ENCODE measurements at places on chromosomes 1 and 21.

DNA sequence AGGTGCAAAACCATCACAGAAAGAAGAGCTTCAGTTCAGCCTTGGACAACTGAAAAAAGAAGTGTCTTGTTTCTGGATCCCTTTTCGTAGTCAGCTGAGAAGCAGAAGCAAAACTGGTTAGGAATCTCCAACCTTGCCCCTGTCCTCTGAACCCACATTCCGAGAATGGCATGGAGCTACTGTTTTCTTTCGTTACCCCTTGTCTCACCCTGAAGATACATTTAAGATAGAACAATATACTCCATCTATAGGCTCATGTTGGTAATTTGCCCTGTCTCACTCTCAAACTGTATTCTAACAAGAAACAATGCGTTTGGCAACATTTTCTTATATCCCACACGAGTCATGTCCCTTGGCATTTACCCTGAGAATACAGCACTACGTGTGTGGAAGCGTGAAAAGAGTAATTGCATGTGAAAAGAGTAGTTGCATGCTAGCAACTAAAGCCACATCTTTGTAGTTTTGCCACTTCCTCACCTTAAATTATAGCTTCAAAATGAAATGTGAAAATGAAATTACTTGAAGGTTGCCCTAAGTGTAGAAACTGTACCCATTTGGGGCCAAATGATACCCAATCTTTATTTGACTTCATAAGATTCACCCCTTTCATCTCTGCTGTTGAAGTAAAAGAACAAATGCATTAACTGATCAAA lies 5.3 kb downstream of the SLAMF7 start:
- no peak for DNase-seq

DNA sequence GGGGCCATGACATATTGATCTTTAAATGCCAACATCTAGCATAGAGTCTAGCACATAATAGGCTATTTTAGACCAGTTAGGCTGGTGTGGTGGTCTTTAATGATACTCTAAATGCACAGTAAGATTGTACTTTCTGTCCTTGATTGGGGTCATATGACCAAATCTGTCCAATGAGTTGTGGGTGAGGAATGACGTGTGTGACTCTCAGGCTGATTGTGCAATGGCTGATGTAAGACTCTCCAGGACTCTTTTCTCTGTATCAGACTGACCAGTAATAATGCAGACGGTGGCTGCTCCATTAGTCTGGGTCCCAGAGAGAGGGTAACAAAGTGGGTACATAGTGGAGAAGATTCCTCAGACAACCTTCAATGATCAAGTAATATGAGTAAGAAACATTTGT lies 541.6 kb upstream of the CAMK1G start:
- DNase-seq, result no peak

DNA sequence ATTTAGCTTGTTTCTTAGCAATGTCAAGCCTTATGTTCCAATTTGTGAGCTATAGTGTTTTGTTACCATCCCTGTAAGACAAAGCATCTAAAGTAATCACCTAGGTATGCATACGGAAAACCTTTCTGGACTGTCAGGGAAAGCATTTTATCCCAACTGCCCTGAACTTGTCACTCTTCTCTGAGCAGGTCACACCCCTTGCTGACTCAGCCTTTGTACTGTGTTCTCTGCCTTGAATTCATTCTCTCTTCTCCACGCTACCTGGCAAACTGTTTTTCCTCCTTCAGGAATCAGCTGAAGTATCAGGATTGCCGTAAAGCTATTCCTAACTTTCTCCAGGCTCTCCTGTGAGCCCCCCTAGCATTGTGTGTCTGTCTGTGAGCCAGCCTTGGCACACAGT lies 54.2 kb downstream of the PBX1 start:
- no peak for DNase-seq

DNA sequence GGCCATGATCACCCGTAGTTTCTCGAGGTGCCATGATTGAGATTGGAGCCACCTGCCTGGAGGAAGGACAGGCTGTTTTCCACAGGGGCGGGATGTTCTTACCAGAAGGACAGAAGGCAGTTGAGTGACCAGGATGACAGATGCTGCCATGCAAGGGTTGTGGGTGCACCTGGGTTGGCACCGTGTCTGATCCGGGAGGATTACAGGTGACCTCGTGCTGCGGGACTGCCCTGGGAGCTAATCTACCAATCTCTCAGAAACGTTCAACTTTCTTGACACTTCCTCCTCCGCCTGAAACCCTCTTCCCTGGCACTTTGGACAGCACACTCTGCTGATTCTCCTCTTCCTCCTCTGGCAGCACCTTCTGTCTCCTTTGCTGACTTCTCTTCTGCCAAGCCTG lies 13.8 kb upstream of the SLC6A9 start:
- no peak for DNase-seq

DNA sequence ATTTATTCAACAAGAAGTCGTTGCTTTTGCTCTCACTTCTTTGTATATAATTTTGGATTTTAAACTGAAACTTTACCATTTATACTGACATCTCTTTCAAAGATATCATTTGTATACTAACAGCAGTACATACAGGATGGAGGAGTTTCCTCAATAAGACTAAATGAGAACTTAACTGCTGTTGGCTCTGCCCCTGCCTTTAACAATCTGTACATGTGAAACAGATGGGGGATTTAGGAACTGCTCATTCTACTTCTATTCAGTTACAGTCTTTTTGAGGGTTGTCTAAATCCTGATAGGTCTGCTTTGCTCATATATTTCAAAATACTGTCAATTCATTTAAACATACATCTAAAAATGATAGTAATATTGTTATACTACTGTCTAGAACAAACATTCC lies 663.2 kb downstream of the ADGRL2 start:
- no peak for DNase-seq

DNA sequence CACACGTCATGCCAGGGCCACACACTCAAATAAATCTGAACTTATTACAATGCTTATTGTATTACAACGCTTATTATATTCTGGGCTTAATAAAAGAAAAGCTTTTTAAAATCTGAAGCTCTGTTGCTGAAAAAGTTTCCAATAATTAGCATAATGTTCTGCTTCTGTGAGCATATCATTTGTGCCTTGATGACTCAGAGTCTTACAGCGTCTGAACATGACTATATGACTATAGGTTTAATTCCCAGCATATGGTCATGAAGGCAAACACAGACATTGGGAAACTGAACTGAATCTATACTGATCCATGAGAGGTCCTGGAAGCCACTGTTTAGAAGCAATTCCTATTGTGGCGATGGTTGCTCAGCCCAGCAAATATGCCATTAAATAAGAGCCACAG lies 66.3 kb downstream of the SIM2 start:
- DNase-seq, result no peak

DNA sequence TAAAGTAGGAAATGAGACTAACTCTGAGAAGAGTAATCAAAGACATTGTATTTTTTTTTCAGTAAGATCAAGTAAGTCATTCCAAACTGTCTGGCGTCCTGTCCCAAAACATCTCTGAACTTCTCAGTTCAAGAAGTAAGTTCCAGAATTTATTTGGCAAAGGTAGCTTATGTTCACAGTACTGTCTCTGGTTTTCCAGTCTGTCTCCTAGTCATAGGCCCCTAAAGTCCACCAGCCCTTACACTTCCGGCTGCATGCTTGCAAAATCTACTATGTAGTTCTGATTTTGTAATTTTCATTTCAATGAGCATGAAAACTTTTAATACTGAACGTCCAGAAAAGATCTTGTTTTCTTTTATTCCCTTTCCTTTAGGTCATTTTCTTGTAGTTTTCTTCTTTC lies 61.4 kb upstream of the S1PR1 start:
- no peak for DNase-seq

GRCh38 chr1:9780554-9781110 lies 43.1 kb downstream of the CLSTN1 start:
- DNase-seq, result no peak

DNA sequence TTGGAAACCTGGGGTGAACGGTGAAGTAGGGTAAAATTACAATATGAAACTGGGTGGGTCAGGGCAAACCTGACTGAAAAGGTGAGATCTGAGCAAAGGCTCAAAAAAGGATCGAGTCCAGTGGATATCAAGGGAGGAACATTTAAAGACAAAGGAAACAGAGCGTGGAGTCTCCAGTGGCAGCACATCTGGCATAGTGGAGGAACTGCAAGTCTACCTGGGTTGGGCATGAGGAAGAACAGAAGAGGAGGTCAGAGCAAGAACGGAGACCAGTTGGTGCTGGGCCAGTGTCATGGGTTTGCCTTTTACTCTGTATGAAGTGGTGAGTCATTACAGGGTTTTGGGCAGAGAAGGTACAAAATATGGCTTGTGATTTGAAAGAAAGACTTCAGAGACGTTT lies 163.7 kb downstream of the NTPCR start:
- no peak for DNase-seq

DNA sequence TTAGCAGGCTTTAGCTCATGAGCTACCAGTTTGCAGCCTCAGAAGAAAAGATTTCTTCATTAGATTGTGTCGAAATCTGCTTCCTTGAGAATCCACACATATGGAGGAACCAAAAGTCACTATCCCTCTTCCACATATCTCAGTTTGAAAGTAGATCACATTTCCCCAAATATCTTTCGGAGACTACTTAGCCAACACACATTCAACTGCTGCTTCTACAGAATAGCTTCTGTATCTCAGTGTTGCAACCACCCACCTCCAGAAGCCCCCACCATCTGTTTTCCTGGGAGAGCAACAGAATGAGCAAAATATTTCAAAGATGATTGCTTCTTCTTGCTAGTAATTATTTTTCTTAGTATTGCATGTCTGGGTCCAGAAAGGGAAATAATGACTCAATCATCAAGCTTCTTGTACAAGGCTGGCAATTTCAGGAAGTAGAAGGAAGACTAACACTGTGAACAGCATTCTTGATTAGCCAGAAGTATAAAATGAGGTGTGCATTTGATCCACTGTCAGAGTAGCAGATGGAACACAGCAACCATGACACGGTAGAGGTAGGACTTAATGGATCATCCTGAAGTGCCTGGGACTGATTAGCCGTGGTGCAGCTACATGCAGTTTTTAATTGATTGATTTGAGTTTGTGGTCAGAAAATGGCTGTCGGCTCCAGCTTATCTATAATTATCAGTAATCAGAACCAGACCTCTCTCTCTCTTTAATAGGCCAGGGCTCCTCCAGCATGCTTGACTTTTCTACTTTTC lies 24.9 kb downstream of the ZC3H11B start:
- DNase-seq, result no peak

DNA sequence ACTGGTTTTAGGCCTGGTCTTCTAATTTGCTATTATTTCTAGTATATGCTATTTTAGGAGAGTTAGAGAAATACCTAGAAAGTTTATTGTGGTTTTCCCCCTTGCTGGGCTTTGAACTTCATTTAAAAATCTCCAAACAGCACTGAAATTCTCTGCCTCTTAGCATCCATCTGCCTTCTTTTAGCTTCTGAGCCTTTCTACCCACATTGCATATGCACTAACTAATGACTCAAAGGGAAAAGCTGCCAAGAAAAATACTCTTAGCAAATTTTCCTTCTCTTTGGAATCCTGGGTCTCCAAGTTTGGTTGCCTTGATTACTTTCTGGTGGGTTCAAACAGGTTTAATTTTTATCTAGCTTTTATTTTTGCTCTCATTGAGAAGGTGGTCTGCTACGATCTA lies 408.4 kb upstream of the PTBP2 start:
- no peak for DNase-seq

DNA sequence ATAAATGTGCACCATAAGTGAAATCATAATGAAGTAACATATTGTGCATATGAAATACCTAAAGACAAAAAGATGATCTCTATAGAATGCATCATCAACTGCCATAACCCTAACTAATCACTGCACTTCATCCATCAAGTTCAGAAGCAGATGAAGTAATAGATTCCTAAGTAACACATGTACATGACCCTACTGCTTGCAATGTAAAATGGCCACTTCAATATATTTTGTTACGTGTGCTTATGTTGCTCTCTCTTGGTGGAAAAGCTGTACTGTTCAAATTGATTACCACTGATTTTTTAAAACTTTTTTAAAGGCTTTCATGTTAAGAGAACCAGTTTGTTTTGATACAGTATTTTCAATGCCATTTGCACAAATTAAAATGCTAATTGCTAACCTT lies 141.8 kb downstream of the TTLL7 start:
- no peak for DNase-seq

GRCh38 chr1:228268881-228269265 lies 61.0 kb downstream of the OBSCN start:
- DNase-seq, result no peak

GRCh38 chr1:232983375-232983774 lies 33.0 kb downstream of the NTPCR start:
- no peak for DNase-seq

DNA sequence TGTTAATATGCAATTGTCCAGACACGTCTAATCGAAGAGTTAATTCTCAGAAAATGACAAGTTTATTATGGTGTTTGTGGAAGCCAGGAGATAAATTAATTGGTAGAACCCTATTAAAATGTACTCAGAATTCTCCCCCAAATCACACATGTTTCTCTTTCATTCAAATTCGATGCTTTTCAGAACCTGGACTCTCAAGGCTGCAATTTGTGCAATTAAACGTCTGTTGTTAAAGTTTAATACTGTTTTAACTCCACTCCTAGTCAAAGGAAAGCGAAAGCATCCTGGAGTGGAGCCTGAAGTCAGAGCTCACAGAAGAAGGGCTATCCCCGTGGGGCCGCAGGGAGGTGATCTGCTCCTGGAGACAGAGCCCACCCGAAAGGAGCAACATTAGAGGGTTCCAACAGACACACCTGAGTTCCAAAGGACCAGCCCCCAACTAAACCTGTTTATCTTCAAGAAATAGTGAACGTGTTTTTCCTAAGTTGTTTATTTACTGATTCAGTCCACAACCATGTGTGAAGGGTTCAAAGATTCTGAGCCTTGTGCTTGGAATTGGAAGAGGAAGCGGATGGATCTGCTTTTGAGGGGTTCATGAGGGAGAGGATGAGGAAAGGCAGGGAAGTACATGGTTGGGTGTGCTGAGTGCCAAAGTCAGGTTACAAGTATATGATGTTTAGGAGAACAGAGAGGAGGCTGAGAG lies 68.0 kb upstream of the AKT3 start:
- DNase-seq, result no peak

- no peak for DNase-seq
Observed at GRCh38 chr1:234603221-234604204, 6.5 kb downstream of the IRF2BP2 start.

DNA sequence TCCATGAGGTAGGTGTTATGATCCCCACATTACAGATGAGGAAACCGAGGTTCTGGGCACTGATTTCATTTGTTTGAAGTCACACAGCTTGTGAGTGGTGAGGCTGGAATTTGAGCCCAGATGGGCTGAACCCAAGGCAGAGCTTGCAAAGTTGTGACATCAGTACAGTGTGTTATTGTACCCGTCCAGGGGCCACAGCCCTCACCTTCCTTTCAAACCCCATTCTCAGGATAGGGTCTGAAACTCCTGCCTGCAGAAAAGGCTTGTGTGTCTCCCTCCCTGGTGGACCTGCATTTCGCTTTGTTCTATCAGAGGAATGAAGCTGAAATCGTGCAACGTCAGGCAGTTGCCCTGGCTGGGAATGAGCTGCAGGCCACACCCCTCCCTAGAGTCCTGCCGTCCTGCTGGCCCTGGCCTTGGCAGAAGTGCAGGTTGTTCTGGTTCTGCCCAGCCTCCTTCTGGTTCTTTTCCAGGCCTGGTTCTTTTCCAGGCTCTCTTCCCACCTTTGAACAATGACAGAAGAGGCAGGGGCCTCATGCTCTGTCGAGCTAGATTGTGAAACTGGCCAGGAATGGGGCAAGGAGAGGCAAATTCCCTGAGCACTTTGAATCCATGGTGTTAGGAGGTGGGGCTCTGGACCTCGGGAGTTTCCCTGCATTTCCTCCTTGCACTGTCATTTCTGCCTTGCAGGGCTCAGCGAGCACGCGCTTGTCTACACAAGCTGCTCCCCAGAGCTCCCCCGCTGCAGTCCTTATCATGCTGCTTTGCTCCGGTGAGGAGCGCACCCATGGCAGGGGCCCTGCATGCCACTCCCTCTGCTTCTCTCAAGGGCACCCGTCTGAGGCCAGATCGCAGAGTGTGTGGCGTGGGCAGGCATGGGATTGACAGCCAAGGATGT lies 8.2 kb upstream of the MYOM3 start:
- DNase-seq, result no peak

Measured in activated T-cell treated with anti-CD3 and anti-CD28 coated beads for 4 hours (primary cell).